Head of caudate nucleus (tissue), 42 donors: ENCODE measurements at places on chromosomes 13 and 19.
A peak's percentile ranks its signal among the peaks of the same experiment; 100 is the strongest.

DNA sequence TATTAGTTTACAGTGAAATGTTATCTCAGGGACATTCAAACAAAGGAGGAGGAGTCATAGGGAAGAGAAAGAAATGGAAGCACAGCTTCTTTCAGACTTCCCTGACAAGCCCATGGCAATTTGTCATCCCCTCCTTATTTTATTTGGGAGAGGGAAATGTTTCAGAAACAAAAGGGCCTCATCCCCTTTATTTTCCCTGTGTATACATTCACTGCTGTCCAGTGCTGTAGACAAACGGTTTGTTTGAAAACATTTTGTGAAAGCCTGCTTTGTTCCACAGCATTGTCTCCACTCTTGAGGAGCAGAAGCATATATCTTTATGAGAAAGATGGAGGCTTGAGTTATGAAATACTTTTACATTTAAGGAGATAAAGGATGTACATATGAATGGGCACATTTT lies 12.3 kb downstream of the ZNF460 start:
- no peak for DNase-seq

GRCh38 chr19:30361721-30362120 lies 10.5 kb upstream of the ZNF536 start:
- no peak for DNase-seq

DNA sequence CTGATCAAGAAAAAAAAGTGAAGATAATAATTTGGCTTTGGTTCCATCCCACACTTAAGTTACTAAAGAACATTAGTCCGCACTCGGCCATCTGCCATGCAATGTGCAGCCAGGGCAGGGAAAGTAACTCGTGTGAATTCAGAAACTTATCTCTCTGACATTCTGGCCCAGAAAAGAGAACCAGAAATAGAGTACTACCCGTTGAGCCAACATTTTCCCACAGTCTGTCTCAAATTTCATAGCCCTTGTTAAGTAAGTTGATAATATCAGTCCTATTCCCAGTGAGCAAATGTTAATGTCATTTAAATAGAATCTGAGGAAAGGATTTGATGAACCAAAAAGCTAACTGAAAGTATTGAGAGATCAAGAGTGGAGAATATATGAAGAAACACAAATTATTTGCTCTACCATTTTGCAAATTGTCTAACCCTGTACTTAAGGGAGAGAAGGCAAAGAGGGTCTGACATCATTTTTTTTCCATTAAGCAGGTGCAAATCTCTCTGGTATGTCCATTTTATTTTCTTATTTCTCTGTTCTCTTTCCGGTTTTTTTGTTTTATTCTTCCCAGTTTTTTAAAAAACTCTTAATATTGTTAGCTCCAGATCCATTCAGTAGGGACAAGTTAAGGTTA lies 156.3 kb downstream of the NDFIP2 start:
- DNase-seq, result no peak

DNA sequence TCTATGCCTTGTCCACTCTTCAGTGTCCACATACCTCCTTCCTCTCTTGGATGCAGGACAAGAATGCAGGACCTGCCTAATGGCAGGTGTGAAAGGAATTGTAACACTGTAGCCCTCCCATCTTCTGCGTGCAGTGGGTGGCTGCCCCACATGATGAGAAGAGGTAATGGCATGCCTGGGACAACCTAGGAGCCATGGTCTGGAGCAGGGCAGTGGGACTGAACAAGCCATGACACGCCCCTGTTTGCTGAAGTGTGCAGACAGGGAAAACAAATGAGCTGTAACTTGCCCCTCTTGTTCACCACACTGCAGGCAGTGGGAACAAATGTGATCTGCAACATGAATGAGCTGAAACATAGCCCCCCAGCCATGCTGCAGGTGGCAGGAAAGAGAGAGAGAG lies 192.2 kb downstream of the PCDH17 start:
- no peak for DNase-seq

- DNase-seq, result no peak
Measured at GRCh38 chr19:35347171-35347929, at the start of gene FFAR1. Gene FFAR1 (plus strand): TSS chr19:35347902. CDS start chr19:35351552, 3,650 bp downstream.

GRCh38 chr13:102847272-102848234 lies 1.7 kb downstream of the ERCC5 start:
- DNase-seq, result no peak

DNA sequence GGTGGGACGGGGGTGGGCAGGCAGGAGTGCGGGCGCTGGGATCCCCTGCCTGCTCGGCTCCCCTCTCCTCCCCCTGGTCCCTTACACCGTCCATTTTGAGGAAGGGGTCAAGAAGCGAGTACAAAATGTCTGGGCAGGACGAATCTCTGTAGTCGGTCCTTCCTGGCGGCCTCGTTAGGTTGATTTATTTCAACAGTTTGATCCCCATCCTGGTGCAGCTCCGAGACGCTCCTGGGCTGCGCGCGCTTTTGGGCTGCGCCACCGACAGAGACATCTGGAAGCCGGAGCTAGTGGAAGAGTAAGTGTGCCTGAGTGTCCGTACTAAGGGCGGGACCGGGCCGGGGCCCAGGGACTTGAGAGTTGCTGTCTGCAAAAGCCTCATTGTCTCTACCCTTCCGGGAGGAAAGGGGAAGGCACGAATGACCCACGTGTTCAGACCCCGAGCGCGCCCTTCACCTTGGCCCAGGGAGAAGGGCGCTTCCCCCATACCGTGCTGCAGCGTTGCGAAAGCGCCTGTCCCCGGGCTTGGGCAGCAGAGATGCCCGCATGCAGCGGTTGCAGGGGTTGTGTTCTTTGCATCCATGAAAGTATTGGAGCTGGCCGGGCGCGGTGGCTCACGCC lies 1.8 kb downstream of the ZNF114 start:
- DNase-seq, result peak; percentile 38

- no peak for DNase-seq
Measured at GRCh38 chr13:97285221-97285955, 63.3 kb downstream of the MBNL2 start.

- DNase-seq, result peak; percentile 93
Measured at GRCh38 chr19:12052497-12053169, at the start of gene ZNF878. Gene ZNF878 (minus strand): TSS chr19:12052961. CDS start chr19:12052801, 160 bp downstream.

GRCh38 chr13:76735641-76736040 lies 150.6 kb downstream of the KCTD12 start:
- no peak for DNase-seq

- no peak for DNase-seq
Measured at GRCh38 chr19:20367811-20368294, 197.7 kb downstream of the ZNF737 start.

- no peak for DNase-seq
Measured at GRCh38 chr13:44108331-44108858, 228.7 kb downstream of the LACC1 start.
